ENCODE measurements at places on chromosomes 5 and 9. TPM values are rescaled to one million over a fixed set of nuclear protein-coding genes. Genes with fewer than 3 reads are reported as not detected.

The CD180 gene
- total RNA-seq, result 0.31 TPM

The MLANA gene
- not detected for total RNA-seq

The PCDHA4 gene
- total RNA-seq, result 29.7 TPM

The CCDC192 gene
- not detected for total RNA-seq

The MTAP gene
- total RNA-seq, result 21.6 TPM

The KIF27 gene
- 18.8 TPM for total RNA-seq

The STPG3 gene
- not detected for total RNA-seq

The FBN2 gene
- total RNA-seq, result 8.8 TPM

The SLC28A3 gene
- not detected for total RNA-seq

The PCDHB3 gene
- 24.7 TPM for total RNA-seq

The ENHO gene
- 27.5 TPM for total RNA-seq

The NR2F1 gene
- total RNA-seq, result 82.6 TPM

The RNF38 gene
- total RNA-seq, result 76.1 TPM

The MTRR gene
- 52.6 TPM for total RNA-seq

The C5orf58 gene
- not detected for total RNA-seq

The LURAP1L gene
- total RNA-seq, result 1.3 TPM

The IRX1 gene
- not detected for total RNA-seq

The DMGDH gene
- total RNA-seq, result 3.1 TPM

The ROPN1L gene
- 2.2 TPM for total RNA-seq

The AFAP1L1 gene
- 5.9 TPM for total RNA-seq

The PCDHGA9 gene
- 38.2 TPM for total RNA-seq

The WDR38 gene
- not detected for total RNA-seq

The BTNL3 gene
- not detected for total RNA-seq

The CDH18 gene
- total RNA-seq, result 12.8 TPM

The WNK2 gene
- total RNA-seq, result 86.1 TPM

The SEC61B gene
- 38.5 TPM for total RNA-seq

The RAD1 gene
- total RNA-seq, result 43.5 TPM

The SVEP1 gene
- 16.3 TPM for total RNA-seq
